HCT116 (cell line): ENCODE measurements at places on chromosomes 4 and X.

DNA sequence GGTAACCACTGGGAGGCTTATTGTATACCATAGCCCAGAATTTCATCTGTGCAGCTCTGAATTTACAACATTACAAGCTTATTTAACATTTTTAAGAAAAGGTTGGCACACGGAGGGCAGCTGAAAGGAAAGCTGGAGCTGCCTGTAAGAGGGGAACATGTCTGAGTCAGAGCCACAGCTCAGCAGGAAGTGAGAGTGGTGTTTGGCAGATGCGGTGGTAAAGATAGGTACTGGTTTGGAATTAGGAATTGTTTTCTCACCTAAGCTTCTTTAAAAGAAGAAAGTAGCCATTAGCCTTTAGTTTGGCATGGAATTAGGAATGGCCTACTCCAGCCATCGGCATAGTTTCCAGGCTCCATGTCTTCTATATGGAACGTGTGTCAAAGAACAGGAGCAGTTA, 172.5 kb upstream of the ANXA3 start:
- DNase-seq, result no peak

DNA sequence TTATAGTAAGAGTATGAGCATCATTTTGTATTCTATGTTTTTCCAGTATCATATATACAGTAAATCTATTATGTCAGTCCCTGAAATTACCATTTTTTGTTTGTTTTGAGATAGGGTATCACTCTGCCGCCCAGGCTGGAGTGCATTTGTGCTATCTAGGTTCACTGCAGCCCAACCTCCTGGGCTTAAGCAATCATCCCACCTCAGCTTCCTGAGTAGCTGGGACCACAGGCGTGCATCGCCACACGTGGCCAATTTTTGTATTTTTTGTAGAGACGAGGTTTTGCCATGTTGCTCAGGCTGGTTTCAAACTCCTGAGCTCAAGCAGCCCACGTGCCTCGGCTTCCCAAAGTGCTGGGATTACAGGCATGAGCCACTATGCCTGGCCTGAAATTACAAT, 85.6 kb downstream of the ZNF330 start:
- DNase-seq, result no peak

DNA sequence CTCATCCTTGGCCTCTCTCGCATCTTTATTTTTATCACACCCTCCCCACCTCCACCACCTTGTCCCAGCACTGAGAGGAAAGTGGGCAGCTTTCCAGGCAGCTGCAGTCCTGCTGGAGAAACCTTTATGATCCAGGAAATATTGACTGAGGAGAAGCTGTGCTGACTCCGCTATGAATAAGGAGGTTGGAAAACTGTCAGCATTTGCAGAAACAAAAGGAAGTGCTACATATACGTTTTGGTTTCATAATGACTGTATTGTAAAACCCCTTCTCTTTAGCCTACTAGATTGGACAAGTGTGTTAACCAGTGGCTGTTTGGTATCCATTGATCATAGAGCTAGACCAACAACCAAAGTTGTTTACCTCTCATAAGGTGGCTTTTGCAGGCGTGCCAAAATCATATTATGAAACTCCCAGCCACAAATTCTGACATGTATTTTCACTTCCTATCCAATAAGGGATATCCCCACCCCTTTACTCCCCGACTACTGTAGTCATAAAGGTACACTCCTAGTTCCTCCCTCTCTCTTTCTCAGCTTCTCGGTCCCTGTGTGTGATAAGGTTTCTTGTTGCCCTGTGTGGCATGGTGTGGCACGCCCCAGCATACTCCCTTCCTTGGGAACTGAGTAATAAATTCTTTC, 88.4 kb downstream of the GPR143 start:
- no peak for DNase-seq

DNA sequence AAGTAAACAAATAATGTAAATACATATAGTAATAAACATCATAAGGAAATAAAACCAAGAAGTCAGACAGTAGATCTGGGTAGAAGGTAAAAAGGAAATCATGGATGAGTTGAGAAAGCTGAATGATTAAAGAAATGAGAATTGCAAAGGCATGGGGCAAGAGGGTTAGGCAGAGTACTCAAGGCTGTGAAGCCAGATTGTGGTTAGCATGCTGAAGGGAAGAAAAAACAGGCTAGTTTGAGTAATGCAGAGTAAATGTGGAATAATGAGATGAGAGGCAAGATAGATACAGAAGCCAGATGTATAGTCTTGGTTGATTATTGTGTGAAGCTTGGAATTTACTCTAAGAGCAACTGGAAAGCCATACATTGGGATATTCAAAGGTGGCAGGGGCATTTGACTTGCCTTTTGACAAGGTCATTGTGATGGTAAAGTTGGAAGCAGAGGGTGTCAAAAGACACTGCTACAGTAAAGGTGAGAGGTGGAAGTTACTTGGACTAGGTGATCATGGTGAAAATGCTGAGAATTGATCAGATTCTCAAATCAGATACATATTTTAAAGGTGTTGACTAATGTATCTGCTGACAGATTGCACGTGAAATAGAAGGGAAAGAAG, 307.0 kb downstream of the FSTL5 start:
- DNase-seq, result no peak

- DNase-seq, result peak; percentile 21
Measured at GRCh38 chr4:123661080-123661737, 264.6 kb downstream of the SPRY1 start.

GRCh38 chr4:26748811-26749210, 111.8 kb upstream of the STIM2 start:
- no peak for DNase-seq

DNA sequence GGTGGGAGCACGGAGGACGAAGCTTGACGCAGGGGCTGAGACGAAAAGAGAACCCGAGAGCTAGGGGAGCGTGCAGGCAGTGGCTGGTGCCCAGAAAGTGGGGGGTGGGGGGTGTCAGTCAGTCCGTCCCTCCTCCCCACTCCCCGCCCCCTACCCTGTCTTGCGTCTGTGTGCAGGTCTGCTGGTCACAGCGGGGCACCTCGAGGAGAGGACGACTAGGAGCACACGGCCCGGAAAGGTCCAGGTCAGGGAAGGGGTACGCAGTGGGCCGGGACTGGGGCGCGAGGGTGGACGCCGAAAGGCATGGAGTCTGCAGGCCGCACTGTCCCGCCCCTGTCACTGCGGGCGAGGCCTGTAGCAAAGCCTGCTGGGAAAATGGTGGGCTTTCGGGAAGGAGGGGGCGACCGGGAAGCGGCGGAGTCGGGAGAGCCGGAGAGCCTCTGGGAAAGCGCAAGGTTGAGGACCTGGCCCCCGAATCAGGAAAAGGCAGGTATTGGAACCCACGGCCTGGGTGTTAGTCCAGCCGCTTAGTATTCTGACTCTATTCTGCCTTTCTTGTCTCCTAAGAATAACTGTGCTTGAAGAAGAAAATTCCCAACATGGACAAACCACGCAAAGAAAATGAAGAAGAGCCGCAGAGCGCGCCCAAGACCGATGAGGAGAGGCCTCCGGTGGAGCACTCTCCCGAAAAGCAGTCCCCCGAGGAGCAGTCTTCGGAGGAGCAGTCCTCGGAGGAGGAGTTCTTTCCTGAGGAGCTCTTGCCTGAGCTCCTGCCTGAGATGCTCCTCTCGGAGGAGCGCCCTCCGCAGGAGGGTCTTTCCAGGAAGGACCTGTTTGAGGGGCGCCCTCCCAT, 769 bp downstream of the TCEAL1 start:
- no peak for DNase-seq

DNA sequence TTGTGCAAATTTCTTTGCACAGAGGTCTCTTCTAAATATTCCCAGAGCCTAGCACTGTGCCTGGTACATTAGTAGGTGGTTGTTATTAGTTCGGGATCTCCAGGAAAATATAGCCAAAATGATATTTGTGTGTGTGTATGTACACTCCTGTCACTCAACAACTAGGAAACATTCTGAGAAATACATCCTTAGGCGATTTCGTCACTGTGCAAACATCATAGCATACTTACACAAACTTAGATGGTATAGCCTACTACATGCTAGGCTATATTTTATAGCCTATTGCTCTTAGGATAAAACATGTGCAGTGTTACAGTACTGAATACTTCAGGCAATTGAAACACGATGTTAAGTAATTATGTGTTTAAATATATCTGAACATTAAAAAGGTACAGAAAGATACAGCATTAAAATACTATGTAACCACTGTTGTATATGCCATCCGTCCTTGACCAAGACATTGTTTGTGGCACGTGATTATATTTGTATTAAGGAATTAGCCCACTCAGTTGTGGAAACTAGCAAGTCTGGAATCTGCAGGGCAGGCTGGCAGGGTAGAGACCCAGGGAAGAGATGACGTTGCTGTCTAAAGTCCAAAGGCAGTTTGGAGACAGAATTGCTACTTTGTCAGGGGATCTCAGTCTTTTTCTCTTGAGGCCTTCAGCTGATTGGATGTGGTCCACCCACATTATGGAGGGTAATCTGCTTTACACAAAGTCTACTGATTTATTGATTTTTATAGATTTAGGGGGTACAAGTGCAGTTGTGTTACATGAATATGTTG, 106.9 kb downstream of the COL4A6 start:
- no peak for DNase-seq

GRCh38 chr4:71732706-71733105, 51.2 kb downstream of the GC start:
- no peak for DNase-seq

GRCh38 chr4:168353746-168354145, 35.2 kb upstream of the DDX60 start:
- DNase-seq, result no peak

DNA sequence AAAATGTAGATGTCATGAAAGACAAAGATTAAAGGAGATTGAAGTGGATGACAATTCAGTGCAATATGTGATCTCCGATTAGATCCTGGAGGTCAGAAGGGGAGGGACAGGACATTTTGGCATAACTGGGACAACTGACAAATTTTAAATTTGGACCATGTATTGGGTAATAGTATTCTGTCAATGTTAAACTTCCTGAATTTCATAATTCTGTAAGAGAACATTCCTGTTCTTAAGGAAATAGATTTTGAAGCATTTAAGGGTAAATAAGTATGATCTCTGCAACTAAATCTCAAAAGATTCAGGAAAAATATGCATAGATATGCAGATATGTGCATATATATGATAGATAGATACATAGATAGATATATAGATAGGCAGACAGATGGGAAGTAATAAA, 11.0 kb downstream of the ODAPH start:
- DNase-seq, result no peak

- peak; percentile 72 for DNase-seq
Measured at GRCh38 chrX:150575419-150575814, 7.0 kb downstream of the MTM1 start.

GRCh38 chrX:1546691-1547251, 9.8 kb upstream of the P2RY8 start:
- DNase-seq, result no peak
